ENCODE measurements at places on chromosomes 6 and 20.

DNA sequence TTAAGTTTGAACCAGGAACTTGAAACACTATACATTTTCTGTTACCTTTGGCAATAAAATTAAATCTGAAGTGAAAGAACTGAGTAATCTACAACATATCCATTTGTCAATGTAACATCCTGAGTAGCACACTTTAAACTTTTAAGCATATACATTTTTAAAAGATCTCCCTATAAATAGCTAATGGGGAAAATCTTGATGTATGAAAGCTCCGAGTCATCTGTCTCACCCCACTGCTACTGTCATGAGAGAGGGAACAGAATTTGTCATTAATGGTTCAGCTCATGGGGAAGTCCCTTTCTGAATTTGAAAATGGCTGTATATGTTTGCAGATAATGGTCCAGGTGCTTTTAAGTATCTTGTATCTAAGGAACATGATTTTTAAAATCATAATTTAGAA, 55.2 kb upstream of the NOX3 start:
- DNase-seq, result no peak

- no peak for DNase-seq
Observed at GRCh38 chr20:32891926-32892660, 33.4 kb downstream of the EFCAB8 start.

GRCh38 chr20:32285621-32286371, 8.3 kb downstream of the KIF3B start:
- no peak for DNase-seq

DNA sequence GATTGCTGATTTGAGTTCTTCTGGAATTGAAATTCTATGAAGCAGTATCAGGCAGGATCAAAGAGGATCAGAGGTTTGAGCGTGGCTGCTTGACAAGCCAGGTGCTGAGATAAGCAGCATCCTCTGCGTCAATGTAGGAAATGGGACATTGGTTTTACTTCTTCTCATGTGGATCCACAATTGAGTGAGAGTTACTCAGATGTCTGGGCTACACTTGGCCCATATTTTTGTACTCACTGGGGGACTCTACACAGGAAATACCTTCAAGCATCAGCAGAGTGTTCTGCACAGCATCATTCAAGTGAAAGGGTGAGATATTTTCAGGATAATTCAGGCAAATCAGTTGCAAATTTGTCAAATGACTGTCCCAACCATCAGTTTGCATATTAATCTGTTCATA, 613.9 kb upstream of the ARID1B start:
- no peak for DNase-seq

GRCh38 chr6:121633309-121633708, 197.9 kb downstream of the GJA1 start:
- DNase-seq, result no peak

DNA sequence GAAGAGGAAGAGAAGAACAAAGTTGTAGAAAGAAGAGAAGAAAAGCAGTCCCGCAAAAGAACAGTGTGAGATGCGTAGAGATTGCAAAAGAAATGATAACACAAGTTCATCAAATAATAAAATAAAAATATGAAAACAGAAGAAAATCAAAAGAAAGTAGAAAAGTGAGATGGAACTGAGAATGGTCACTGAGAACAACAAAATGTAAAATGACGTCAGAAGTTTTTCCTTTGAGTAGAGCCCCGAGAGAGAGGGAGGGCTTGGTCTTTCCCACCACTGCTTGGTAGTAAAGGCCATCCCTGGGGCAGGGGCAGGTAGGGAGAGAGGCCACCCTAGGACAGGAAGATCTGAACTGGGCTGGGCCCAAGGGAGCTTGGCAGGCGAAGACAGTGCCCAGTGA, 533.7 kb downstream of the QKI start:
- no peak for DNase-seq

- no peak for DNase-seq
Observed at GRCh38 chr6:26445934-26446667, 5.8 kb downstream of the BTN3A3 start.

DNA sequence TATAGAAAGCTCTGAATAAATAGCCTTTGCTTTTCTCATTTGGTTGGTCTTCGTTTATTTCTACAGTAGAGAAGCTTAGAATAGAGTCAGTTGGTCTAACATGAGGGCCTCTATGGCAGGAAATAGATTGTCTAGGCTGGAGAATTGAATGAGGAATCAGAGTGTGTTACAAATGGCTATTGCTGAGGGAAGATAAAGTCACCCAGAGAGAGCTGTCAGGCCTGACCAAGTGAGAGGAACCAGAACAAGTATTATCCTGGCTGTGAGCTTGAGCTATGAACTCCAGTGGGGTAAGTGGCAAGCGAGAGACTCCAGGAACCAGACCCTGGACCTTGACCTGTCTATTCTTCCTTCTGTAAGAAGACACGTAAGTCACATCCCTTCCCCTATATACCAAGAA, 353.1 kb downstream of the CD83 start:
- no peak for DNase-seq
